ENCODE measurements at places on chromosomes 5 and 9. TPM values are rescaled to one million over a fixed set of nuclear protein-coding genes. Genes with fewer than 3 reads are reported as not detected.

Gene SLCO6A1
- not detected for total RNA-seq

Gene INSL6
- total RNA-seq: not detected

Gene ARHGEF39
- total RNA-seq: 1.2 TPM

Gene SH2D3C
- total RNA-seq: 0.17 TPM

Gene SLC25A2
- not detected for total RNA-seq

Gene PHYKPL
- 18.7 TPM for total RNA-seq

Gene SPATA31A3
- not detected for total RNA-seq

Gene BAAT
- total RNA-seq: not detected

Gene ZNF354C
- total RNA-seq: 6.9 TPM

Gene LVRN
- total RNA-seq: not detected

Gene TEX48
- total RNA-seq: not detected

Gene LCNL1
- not detected for total RNA-seq

Gene CLINT1
- total RNA-seq: 84.1 TPM

Gene EFNA5
- 24.6 TPM for total RNA-seq

Gene EPB41L4A
- 30.6 TPM for total RNA-seq

Gene CDH12
- not detected for total RNA-seq

Gene F2RL2
- 2.0 TPM for total RNA-seq

Measured in kidney epithelial cell (primary cell).